Aorta (tissue), 5 donors: ENCODE measurements at places on chromosomes 4 and X. TPM values are rescaled to one million over a fixed set of nuclear protein-coding genes. Genes with fewer than 3 reads are reported as not detected.

- DNase-seq: no peak
Observed at GRCh38 chr4:96383349-96383748, 543.5 kb downstream of the PDHA2 start.

DNA sequence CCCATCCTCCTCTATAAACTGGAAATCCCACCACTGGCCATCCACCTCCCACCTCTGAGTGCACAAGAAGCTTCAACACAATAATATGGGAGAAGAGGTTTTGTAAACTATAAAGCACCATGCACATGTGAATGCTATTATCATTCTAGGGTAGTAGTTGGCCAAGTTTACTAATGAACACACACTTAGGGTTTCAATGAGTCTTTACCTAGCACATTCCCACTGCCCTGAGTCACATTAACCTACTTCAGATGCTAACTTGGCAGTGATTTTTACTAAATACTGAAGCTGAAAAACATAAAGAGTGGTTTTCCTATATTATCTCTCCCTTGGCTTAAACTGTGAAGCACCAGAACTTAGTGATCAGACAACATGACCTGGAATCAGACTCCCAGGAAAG lies 93.9 kb downstream of the SH3KBP1 start:
- DNase-seq: no peak

- no peak for DNase-seq
Observed at GRCh38 chr4:7337196-7338058, 97.3 kb downstream of the PSAPL1 start.

DNA sequence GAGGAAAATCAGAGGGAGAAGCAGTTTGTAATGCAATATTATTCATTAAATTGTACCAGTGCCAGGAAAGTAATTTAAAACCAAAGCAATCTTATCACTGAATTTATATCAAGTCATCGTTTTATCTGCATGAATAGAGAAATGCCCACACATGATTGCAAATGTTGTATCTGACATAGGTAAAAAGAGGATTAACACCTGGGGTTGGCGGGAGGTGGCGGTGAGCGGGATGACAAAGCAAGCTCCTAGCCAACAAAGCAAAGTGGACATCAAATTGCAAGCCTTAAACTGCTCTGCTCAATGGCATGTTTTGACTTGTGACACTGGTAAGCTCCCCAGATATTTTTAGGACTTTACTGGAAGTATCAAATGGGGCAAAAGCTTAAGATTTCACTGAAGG lies 16.4 kb downstream of the HPGD start:
- no peak for DNase-seq

GRCh38 chrX:101977106-101977505 lies 45.3 kb upstream of the ZMAT1 start:
- no peak for DNase-seq

- DNase-seq: no peak
Observed at GRCh38 chr4:89029591-89029990, 27.4 kb downstream of the FAM13A start.

NR3C2 gene
- total RNA-seq: 9.9 TPM
